ENCODE measurements at places on chromosomes 2 and 18. TPM values are rescaled to one million over a fixed set of nuclear protein-coding genes. Genes with fewer than 3 reads are reported as not detected.

The SUPT7L gene
- polyA plus RNA-seq: 24.6 TPM

The CLEC4F gene
- polyA plus RNA-seq: not detected

The FEV gene
- 5.9 TPM for polyA plus RNA-seq

- DNase-seq: no peak
Measured at GRCh38 chr2:26184121-26184520, 11.2 kb downstream of the GAREM2 start.

GRCh38 chr2:239114119-239114581 is 266.3 kb downstream of the TWIST2 start:
- no peak for DNase-seq

All from brain (organoid and tissue), 16 donors.